ENCODE measurements at places on chromosomes 13 and 19. TPM values are rescaled to one million over a fixed set of nuclear protein-coding genes. Genes with fewer than 3 reads are reported as not detected.
A peak's percentile ranks its signal among the peaks of the same experiment; 100 is the strongest.

DNA sequence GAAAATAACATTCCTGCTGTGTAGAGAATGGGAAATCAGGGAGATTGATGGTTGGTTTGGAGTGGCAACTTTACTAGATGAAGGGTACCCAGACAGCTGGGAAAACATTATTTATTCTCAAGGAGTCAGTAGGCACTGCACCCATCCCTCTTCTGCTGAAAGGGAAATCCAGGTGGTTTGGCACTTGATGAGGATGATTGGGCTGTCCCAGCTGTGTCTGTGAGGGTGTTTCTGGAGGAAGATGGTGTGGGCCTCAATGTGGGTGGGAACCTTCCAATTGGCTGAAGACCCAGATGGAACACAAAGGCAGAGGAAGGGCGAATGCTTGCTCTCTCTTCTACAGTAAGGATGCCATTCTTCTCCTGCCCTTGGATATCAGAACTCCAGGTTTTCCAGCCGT, 10.4 kb upstream of the SACS start:
- DNase-seq: no peak

- no peak for DNase-seq
Measured at GRCh38 chr13:106683179-106683578, 115.2 kb upstream of the ARGLU1 start.

- no peak for DNase-seq
Measured at GRCh38 chr19:49952906-49953305, 8.1 kb downstream of the SIGLEC11 start.

DNA sequence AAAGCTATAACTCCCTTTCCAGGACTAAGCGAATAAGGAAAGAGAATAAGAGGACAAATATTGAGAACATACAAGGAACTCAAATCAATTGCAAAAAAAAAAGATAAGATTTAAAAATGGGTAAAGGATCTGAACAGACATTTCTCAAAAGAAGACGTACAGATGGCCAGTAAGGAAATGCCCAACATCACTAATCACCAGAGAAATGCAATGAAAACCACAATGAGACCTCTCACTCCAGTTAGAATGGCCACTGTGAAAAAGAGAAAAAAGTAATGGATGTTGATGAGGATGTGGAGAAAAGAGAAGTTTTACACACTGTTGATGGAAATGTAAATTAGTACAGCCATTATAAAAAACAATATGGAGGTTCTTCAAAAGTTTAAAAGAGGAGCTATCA, 63.8 kb downstream of the VWA8 start:
- DNase-seq: no peak

PSG7 gene
- not detected for total RNA-seq

DNA sequence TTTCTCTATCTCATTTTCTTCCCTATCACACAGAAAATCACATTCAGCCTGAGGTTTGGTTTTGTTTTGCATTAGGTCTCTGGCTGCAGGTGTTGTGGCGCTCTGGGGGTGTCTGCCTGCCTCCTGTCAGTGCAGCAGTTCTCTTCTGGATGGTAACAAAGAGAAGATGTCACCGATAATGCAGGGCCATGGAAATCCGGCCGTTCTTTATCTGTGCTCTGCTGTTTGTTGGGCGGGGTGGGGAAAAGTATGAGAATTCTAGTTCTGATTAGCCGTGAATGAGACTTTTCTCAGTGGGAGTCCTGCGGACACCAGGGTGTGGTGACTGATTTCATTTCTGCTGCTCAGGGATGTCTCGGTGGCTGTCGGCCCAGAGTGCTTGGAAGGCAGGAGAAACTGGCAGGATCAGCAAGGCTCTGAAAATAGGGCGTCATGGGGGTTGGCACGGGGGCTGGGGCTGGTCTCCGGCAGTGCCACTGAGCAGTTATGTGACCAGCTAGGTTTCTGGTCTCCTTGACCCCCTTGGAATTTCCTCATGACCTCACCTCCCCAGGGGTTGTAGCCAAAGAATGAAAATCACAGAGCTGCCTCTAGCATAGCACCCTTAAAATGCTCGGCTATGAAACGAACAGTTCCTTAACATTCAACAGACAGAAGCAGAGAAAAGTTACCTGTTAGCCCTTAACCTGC, 5.0 kb downstream of the RNF113B start:
- peak; percentile 67 for DNase-seq

GRCh38 chr13:81318231-81319019, 977.5 kb upstream of the SPRY2 start:
- no peak for DNase-seq

LGALS7 gene
- not detected for total RNA-seq

APOC4 gene
- not detected for total RNA-seq

DNA sequence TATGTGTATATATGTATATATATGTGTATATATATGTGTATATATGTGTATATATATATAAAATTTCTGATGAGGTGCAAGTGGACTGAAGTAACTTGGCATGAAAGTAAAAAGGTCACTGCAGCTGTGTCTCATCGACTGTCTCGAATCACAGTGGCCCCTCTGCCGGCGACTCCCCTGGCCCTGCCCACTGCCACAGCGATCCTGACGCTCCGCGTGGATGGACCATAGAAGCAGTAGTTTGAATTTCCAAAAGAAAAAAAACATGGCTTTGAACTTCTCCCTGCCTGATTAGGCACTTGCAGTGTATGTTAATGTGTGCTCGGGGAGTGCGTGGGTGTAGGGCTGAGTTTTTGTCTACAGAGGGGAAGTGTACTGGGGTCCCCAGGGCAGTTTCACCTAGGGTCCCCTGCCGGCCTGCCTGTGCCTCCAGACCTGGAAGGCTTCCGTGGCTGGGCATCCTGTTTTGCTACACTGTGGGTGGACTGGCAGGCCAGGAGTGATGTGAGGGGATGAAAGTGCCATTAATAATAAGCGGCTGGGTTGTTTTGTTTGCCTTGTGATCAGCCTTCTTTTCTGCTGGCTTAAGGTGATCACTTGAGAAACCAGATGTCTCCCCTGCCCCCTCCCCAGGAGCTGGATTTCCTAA, 10.8 kb downstream of the ZIC5 start:
- DNase-seq: no peak
